Activated CD4-positive, alpha-beta T cell treated with anti-CD3 and anti-CD28 coated beads, Interleukin-2, amount 10 ng/mL, durations not matched to agents 24 days and 14 days (primary cell): ENCODE measurements at places on chromosomes 2 and 18.

DNA sequence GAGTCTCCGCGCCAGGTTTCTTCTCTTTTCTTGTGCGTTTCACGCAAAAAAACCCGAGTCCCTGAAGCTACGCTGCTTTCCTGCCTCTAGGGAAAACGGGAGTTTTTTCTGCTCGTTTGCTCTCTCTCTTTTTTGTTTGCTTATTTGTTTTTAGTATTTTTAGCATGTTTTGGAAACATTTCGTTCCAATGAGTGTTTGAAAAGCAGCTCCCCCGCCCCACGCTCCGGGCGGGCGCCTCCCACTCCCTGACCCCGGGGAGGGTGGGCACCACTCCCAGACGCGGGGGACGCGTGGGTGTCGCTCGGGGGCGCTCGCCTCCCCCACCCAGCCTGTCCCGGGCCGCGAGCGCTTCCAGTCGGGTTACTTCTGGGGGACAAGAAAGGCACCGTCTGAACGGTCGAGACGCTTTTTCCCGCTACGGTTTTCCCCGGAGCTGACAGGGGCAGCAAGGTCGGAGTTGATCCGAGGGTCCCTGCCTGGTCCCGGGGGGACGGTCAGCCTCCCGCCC lies 446 bp upstream of the EFHD1 start:
- H3K4me3 ChIP-seq: peak overlapping the region; percentile 49
- peaks cover 5% of the 10 kb centered on the region for H3K4me1 ChIP-seq
- H3K27me3 ChIP-seq: peaks cover 45% of the 10 kb centered on the region
- DNase-seq: no peak

DNA sequence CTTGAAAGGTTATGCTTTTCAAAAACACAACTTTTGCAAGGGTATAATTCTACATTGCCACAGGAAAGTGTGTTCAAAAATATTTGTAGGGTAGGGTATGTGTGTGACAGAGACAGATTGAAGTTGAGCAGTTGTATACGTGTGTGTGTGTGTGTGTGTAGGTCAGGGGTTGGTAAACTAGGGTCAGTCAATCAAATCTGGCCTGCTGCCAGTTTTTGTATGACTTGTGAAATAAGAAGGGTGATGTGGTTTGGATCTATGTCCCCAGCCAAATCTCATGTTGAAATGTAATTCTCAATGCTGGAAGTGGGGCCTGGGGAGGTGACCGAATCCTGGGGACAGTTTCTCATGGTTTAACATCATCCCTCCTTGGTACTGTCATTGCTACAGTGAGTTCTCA lies 148.2 kb downstream of the CERS6 start:
- H3K4me1 ChIP-seq: peaks cover 2% of the 10 kb centered on the region
- peaks cover 21% of the 10 kb centered on the region for H3K36me3 ChIP-seq
- no peaks in the 10 kb centered on the region for H3K27me3 ChIP-seq
- DNase-seq: no peak
- H3K4me3 ChIP-seq: no peak overlapping the region
- no peak overlapping the region for H3K27ac ChIP-seq

DNA sequence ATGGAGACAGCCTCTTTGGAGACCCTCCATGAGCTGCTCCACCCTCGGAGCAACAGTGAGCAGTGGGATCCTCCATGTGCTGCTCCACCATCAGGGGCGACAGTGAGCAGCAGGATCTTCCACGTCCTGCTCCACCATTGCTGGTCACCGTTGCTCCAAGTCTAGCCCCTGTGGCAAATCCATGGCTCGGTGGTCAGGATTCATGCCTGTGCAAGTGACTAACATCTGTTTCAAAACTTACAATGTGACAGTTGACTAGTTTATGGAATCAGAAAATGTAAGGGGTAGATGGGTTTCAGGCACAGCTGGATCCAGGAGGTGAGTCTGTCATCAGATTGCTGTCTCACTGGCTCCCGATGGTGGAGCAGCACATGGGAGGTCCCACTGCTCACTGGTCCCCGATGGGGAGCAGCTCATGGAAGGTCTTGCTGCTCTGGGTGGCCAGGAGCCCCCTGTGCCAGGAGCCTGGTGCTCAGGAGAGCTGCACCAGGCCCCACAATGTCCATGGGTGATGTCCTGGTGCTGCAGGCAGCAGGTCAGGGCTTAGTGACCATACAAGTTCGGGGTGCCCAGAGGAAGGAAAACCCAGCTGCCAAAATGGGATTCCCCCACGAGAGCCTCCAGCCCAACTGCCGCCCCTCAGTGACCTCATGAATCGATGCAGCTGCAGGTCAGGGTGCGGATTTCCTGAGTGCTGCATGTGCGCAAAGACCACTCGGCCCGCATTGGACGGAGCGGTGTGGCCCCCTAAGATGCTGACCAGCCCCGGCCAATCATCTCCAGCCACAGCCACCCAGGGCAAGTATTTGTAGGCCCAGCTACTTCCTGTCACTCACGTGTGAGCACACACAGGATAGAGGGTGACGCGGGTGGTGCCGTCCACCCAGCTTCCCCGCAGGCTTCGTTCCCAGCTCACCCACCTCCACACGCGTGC lies 116.5 kb upstream of the OTOS start:
- no peaks in the 10 kb centered on the region for H3K27me3 ChIP-seq
- H3K4me3 ChIP-seq: no peak overlapping the region
- DNase-seq: no peak
- no peaks in the 10 kb centered on the region for H3K4me1 ChIP-seq

- no peaks in the 10 kb centered on the region for H3K4me1 ChIP-seq
- peaks cover 9% of the 10 kb centered on the region for H3K27me3 ChIP-seq
- no peak overlapping the region for H3K4me3 ChIP-seq
These were observed 78.4 kb downstream of the ARHGEF4 start for GRCh38 chr2:130915149-130915548.

- no peak overlapping the region for H3K27ac ChIP-seq
- H3K27me3 ChIP-seq: peaks cover 17% of the 10 kb centered on the region
- H3K4me1 ChIP-seq: no peaks in the 10 kb centered on the region
These were observed 35.3 kb downstream of the TMEM237 start for GRCh38 chr2:201608021-201608420.

DNA sequence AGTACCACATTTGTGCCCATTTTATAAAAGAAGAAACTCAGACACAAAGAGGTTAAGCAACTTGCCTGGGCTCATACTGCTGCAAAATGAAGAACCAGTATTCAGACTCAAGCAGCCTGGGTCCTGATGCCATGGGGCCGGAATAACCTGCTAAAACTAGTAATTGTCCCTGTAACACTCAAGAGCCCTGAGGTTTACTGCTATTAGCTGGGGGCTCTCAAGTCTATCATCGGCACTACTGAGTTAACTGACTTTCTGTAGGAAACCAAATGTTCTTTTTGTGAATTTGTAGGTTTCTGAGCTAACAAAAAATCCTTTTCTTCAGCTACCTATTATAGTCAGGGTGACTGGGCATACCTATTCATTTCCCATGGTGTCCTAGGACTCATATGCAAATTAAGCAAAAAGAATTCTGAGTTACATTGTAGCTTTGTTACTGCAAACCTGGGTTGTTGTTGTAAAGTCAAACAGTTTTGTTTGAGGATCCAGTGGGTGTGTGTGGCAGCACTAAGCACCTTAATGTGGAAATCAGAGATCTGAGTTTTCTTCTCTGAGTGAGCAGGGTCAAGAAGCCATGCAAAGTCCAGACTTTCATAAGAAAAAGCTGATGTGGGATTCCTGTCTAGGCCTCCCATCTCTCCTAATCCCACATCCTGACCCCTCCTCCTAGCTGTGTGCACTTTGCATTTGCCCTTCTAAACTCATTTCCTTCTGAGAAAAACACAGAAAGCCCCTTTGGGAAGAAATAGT lies 72.4 kb upstream of the TNP1 start:
- no peak for DNase-seq
- no peaks in the 10 kb centered on the region for H3K4me1 ChIP-seq
- no peak overlapping the region for H3K27ac ChIP-seq
- H3K36me3 ChIP-seq: no peaks in the 10 kb centered on the region

DNA sequence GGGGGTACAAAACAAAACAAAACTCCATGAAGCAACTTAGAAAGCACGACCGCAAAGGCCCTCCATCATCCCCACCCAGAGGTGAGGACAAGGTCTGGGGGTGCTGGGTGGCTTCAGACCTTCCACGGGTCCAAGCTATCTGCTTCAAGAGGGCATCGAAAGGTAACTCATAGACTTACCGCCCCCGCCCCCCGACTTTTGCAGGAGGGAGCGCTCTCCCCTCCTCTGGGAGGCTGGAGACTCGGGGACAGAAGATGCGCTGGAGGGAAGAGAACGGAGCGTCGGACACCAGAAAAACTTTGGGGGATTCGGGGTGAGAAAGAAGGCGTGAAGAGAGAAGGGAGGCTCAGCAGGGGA lies 300 bp upstream of the STON1 start:
- DNase-seq: peak; percentile 64
- H3K4me1 ChIP-seq: peaks cover 15% of the 10 kb centered on the region
- H3K36me3 ChIP-seq: peaks cover 11% of the 10 kb centered on the region
- H3K27me3 ChIP-seq: peaks cover 6% of the 10 kb centered on the region
- peak overlapping the region; percentile 93 for H3K4me3 ChIP-seq

DNA sequence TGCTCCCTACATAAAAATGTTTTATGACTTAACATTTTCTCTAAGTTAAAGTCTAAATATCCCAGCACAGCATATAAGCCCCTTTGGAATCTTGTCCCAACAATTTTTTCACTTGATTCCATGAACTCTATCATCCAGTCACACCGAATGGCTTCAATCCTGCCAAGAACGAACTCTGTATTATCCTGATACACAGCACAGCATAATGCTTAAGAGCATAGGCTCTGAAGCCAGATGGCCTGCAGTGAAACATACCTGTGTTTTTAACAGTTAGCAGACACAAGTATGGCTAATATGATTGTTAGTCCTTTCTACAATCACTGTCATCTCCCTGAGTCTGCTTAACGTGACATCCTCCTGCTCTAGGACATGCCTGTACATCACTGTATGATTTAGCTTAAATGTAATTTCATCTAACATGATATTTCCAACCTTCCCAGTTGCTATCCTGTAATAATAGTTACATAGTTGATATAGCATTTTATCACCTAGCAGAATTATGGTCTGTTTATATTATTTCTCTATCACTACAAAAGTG lies 669.5 kb downstream of the ERBB4 start:
- no peaks in the 10 kb centered on the region for H3K36me3 ChIP-seq
- DNase-seq: no peak
- H3K27ac ChIP-seq: no peak overlapping the region

GRCh38 chr2:104425850-104426595 lies 427.9 kb upstream of the POU3F3 start:
- H3K27me3 ChIP-seq: peaks cover 2% of the 10 kb centered on the region
- no peak overlapping the region for H3K4me3 ChIP-seq
- no peak for DNase-seq

DNA sequence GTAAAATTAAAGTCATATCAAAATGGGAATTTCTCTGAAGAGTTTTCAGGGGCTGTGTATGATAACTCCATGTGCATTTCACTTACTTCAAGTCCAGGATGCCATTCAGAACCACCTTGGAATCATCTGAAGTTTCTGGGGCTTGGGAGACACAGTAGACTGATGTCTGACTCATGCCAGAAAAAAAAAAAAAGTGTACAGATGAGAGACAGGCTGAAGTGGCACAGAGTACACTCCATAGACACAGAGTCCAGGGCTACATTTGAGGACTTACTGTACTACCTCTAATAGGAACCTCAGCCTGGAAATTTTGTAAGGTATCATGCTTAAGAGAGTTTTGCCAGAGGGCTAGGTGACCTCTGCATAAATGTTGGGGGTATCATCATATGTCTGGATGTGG lies 92.0 kb downstream of the SS18 start:
- no peak for DNase-seq
- H3K4me1 ChIP-seq: no peaks in the 10 kb centered on the region
- no peak overlapping the region for H3K27ac ChIP-seq
- peaks cover 12% of the 10 kb centered on the region for H3K27me3 ChIP-seq
- no peak overlapping the region for H3K4me3 ChIP-seq

DNA sequence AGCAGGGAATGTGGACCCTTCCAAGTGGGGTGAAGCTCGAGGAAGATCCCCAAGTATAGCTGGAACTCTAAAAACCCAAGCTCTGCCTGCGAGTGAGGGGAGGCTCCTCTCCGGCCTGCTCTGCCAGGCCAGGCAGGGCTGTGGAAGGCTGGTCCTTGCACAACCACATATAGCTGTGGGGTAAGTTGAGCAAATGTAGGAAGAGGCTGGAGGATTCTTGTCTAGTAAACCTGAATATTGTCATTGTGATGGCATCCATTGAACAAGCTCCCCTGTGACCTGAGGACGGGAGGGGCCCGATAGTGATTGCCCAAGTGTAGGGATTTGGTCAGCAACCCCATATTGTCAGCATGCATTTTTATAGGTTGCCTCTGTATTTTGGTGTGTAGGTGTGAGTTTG lies 103.0 kb downstream of the ACKR3 start:
- no peaks in the 10 kb centered on the region for H3K4me1 ChIP-seq
- no peak overlapping the region for H3K4me3 ChIP-seq

GRCh38 chr2:241943209-241943850 lies 73.8 kb downstream of the RTP5 start:
- H3K4me1 ChIP-seq: peaks cover 4% of the 10 kb centered on the region
- DNase-seq: no peak
- H3K27me3 ChIP-seq: no peaks in the 10 kb centered on the region
- no peaks in the 10 kb centered on the region for H3K36me3 ChIP-seq

GRCh38 chr2:215711471-215712034 lies 275.7 kb upstream of the FN1 start:
- no peaks in the 10 kb centered on the region for H3K4me1 ChIP-seq
- H3K27me3 ChIP-seq: peaks cover 3% of the 10 kb centered on the region
- DNase-seq: no peak
- H3K4me3 ChIP-seq: no peak overlapping the region

GRCh38 chr2:178269438-178270224 lies 75.3 kb downstream of the OSBPL6 start:
- H3K27ac ChIP-seq: no peak overlapping the region
- no peaks in the 10 kb centered on the region for H3K4me1 ChIP-seq
- H3K27me3 ChIP-seq: peaks cover 13% of the 10 kb centered on the region
- DNase-seq: no peak
- H3K36me3 ChIP-seq: no peaks in the 10 kb centered on the region

DNA sequence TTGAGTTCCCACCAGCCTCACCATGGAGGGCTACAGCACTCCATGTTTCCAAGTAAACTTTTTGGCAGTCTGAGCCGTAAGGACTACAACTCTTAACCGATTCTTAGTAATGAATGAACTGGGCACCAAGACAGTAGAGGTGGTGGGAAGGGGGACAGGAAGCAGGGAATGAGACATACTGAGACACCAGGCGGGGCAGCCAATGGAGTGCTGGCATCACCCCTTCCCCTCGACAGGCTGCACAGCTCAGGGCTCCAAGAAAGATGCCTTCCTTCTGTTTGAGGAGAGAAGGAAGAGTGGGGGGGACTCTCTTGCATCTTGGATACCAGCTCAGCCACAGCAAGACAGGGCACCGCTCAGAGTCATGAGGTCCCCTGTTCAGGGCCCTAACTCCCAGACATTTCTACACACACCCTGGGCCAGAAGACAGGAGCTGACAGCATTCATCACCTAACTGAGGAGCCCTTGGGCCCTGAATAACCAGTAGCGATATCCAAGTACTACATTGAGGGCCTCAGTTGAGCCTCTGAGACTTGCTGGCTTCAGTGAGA lies 45.2 kb downstream of the USP34 start:
- no peaks in the 10 kb centered on the region for H3K27me3 ChIP-seq
- no peak overlapping the region for H3K4me3 ChIP-seq
- H3K4me1 ChIP-seq: peaks cover 43% of the 10 kb centered on the region
- no peak for DNase-seq
- H3K36me3 ChIP-seq: no peaks in the 10 kb centered on the region

GRCh38 chr2:236531996-236532395 lies 37.6 kb upstream of the ACKR3 start:
- no peaks in the 10 kb centered on the region for H3K36me3 ChIP-seq
- no peak overlapping the region for H3K4me3 ChIP-seq
- H3K27me3 ChIP-seq: no peaks in the 10 kb centered on the region
- no peak for DNase-seq
- peaks cover 14% of the 10 kb centered on the region for H3K4me1 ChIP-seq

GRCh38 chr2:230949966-230950873 lies 25.2 kb upstream of the GPR55 start:
- DNase-seq: no peak
- H3K4me1 ChIP-seq: peaks cover 3% of the 10 kb centered on the region
- H3K36me3 ChIP-seq: no peaks in the 10 kb centered on the region
- H3K4me3 ChIP-seq: no peak overlapping the region
- no peak overlapping the region for H3K27ac ChIP-seq
